Naive thymus-derived CD8-positive, alpha-beta T cell (primary cell): ENCODE measurements at places on chromosomes 3 and 15. TPM values are rescaled to one million over a fixed set of nuclear protein-coding genes. Genes with fewer than 3 reads are reported as not detected.

DNA sequence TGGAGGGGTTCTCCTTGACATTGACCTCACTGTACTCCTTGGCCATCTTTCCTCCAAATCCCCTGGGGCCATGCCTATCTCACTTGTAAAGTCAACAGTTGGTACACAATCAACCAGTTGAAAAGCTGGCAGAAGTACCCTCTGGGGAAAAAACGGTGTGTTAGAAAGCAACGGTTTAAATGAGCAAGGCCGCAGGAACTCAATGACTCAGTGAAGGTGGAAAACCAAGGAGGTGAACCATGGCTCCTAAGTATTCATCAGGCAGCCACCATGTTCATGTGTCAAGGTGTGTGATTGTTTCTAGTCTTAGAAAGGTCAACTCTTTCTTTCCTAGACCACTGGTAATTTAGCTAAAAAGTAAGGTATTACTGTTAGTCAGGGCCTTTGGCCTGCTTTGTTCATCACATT, 130.9 kb upstream of the SATB1 start:
- H3K4me1 ChIP-seq: peaks cover 22% of the 10 kb centered on the region
- H3K36me3 ChIP-seq: no peaks in the 10 kb centered on the region
- H3K4me3 ChIP-seq: no peak overlapping the region
- no peak for DNase-seq

GRCh38 chr3:27639271-27639670, 82.9 kb downstream of the EOMES start:
- H3K36me3 ChIP-seq: no peaks in the 10 kb centered on the region
- peak overlapping the region; percentile 6 for H3K4me3 ChIP-seq
- peak overlapping the region; percentile 85 for H3K27ac ChIP-seq

- no peaks in the 10 kb centered on the region for H3K4me1 ChIP-seq
- no peak overlapping the region for H3K4me3 ChIP-seq
- H3K27ac ChIP-seq: no peak overlapping the region
- H3K36me3 ChIP-seq: no peaks in the 10 kb centered on the region
- DNase-seq: no peak
- peaks cover 7% of the 10 kb centered on the region for H3K27me3 ChIP-seq
These were observed 705.9 kb downstream of the PDCD6IP start for GRCh38 chr3:34504366-34504765.

- peaks cover 13% of the 10 kb centered on the region for H3K4me1 ChIP-seq
- no peak overlapping the region for H3K4me3 ChIP-seq
- no peaks in the 10 kb centered on the region for H3K36me3 ChIP-seq
- DNase-seq: no peak
- H3K27ac ChIP-seq: no peak overlapping the region
- no peaks in the 10 kb centered on the region for H3K27me3 ChIP-seq
These were observed 39.2 kb upstream of the SEMA4B start for GRCh38 chr15:90161950-90162361.

Gene LYSMD2
- 28.9 TPM for total RNA-seq

Gene GPR156
- not detected for total RNA-seq

Gene SPINT1
- 0.80 TPM for total RNA-seq
